ENCODE measurements at places on chromosomes 1 and 21.

DNA sequence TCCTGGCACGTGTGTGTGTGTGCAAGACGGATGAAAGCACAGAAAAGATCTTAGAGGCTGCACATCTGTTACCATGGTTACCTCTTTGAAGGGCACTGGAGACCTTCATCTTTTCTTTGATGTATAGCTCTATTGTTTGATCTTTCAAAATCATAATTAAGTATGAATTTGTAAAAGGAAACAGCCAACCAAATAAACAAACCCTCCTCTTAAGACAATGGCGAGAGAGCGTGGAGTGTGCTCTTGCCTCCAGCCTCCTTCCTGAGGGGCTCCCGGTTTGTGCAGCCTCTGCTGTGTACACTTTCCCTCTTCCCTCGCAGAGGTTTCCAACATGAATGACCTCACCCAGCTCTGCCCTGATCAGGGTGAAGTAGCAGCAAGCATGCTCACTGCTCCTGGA, 27.9 kb downstream of the CACNA1S start:
- DNase-seq: no peak

DNA sequence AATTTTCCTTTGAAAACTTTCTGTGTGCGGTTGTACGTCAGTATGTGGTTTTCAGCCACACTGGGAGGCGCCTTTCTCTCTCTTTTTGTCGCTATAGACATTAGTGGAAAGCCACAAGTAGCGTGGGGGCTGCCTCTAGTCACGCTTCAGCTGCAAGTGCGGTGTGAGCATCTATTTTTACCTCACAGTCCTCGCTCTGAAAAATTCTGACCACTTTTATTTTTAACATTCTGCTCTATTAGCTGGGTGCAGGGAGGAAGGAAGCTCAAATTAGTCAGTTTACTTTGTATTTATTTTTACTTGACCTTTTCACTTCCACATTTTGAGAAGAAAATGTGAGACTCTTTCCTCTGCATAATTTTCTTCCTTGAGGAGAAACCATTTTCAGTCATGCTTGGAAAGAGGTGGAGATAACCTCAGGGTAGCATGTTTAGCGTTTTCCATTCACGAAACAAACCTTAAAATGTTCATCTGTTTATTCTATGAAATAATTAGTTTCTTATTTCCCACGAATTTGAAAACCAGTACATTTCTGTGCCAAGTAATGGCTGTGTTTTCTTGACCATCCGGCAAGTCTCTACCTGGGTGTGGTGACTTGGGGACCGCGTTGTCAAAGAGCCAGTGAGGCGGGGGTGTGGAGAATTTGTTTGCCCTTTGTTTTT, 35.6 kb downstream of the ADARB1 start:
- no peak for DNase-seq

- DNase-seq: no peak
Measured at GRCh38 chr21:43782431-43783097, 6.5 kb upstream of the CSTB start.

DNA sequence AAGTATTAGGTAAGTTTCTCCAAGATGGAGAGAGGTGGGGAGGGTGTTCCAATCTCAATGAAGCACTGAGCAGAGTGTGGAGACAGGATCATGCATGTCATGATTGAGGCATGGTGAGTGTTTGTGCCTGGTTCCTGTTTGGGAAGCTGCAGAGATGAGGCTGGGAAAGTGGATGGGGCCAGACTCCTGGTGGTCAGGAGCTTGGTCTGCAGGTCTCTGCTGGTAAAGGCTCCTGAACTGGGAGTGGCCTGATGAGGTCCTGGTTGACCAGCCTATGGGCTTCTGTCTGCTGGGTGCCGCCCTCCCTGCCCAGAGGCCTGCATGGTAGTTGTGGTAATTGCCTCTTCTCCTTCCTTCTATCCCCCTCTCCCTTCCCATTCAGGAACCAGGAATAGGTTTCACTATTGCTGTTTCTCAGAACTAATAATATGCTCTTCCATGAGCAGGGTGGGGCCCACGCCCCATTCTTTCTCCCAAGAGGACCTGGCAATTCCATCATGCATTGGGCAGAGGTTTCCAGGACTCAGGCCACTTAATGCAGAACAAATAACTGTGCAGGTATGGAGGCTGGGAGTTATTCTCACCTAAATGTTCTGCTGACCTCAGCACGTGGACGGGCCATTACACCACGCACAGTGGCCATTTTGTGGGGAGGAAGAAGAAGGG, 24.5 kb downstream of the PROK1 start:
- DNase-seq: no peak

GRCh38 chr1:244802041-244802440, 33.4 kb upstream of the COX20 start:
- no peak for DNase-seq

DNA sequence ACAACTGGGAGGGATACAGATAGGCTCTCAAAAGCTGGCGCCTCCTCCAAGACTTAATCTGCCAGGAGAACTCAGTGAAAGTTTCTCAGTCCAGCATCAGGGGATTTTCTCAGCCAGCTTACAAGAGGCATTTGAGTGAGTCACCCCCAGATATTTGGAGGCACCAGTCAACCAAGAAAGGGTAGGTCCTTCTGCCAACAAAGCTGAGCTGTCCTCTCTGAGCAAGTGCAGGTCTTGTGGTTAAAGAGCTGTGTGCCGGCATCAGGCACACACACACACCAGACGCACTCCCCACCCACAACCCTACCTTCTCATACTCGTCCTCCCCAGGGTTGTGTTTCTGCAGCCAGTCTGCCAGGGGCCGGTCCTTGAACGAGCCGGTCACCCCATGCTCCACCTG, 27.0 kb upstream of the PPP1R15B start:
- DNase-seq: peak; percentile 93

DNA sequence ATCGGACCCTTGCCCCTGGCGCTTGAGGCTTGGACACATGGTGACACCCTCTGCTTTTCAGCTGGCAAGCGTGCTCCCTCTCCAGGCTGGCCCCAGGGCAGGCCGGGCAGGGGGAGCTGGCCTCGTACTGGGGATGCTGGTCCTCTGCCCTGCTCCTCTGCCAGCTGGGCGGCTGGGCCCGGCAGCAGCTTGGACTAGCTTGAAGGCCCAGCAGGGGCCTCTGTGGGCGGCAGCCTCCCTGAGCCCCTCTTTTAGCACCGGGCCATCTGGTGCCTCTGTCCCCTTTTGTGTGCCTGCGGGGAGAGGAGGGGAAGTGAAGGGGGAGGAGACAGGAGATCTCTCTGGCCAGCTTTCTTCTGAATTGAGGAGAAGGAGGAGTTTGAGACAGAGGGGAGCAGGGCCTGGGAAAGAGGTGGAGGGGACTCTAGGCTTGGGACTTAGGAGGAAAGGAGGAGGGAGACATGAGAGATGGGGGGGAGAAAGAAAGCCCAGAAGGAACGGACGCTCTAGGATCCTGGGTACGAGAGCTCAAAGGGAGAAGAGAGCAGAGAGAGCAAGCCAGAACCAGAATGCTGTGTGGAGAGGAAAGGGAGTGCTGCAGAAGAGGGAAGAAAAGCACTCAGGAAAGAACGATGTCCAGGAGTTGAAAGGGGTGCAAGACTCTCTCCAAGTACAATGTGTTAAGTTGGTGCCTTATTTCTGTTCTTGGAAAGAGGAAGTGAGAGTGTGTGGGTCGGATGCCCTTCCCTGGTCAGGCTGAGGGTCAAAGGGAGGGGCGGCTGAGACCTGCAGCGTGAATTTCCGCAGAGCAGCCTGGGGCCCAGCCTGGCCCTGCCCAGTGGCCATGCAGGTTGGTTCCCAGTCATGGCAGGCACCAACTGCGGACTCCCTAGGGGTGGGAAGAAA, 40.3 kb downstream of the IER5 start:
- DNase-seq: no peak

DNA sequence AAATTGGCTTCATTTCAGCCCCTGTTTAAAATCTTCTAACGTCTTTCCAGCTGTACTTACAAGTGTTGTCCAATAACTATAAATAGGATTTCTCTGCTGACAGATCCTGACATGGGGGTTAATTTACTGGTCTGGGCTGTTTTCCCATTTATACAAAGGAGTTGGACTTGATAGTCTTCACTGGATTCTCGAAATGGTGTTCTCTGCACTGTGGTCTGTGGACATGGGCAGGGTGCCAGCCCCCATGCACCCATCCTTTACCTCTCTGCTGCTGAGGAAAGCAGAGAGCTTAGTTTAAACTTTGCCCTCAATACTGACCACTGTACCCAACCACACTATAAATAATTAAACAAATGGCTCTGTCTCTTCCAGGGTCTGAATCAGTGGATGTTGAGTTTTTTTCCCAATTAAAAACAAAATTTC, 5.2 kb downstream of the DIO1 start:
- DNase-seq: no peak

DNA sequence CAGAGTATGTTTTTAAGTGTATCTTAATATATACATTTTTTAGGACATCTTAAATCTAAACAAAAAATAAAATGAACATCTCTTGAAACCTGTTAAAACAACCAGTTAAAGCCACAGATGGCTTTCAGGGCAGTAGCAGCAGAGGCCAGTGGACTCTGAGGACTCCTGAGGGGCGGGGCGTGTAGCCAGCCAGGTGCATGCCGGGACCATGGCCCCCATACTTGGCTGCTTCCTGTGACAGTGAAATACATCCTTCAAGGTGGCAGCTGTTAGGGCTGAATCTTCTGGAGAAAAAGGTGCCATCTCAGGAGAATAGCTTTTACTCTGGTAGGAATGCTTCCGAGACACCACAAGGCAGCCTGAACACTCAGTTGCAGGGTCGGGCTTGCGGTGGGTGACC, 9.6 kb downstream of the RHOU start:
- DNase-seq: no peak

- no peak for DNase-seq
Measured at GRCh38 chr1:96752394-96752793, 30.8 kb downstream of the PTBP2 start.

GRCh38 chr1:38084113-38084512, 37.5 kb upstream of the POU3F1 start:
- no peak for DNase-seq

GRCh38 chr21:28761674-28762356, 230.9 kb downstream of the LTN1 start:
- DNase-seq: no peak

DNA sequence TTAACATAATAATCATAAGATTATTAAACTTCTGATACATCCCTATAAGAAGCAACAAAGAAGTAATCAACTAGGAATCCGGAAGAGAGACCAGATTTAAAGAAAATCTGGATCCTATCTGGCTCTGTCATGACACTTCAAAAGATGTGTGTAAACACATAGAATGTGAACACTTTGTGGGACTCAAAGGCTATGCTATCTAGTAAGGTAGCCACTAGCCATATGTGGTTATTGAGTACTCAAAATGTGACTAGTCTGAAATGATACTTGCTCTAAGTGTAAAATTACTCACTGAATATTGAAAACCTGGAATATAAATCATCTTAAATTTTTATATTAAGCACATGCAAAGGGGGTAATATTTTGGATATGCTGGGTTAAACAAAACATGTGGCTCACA, 8.7 kb downstream of the FUBP1 start:
- no peak for DNase-seq

DNA sequence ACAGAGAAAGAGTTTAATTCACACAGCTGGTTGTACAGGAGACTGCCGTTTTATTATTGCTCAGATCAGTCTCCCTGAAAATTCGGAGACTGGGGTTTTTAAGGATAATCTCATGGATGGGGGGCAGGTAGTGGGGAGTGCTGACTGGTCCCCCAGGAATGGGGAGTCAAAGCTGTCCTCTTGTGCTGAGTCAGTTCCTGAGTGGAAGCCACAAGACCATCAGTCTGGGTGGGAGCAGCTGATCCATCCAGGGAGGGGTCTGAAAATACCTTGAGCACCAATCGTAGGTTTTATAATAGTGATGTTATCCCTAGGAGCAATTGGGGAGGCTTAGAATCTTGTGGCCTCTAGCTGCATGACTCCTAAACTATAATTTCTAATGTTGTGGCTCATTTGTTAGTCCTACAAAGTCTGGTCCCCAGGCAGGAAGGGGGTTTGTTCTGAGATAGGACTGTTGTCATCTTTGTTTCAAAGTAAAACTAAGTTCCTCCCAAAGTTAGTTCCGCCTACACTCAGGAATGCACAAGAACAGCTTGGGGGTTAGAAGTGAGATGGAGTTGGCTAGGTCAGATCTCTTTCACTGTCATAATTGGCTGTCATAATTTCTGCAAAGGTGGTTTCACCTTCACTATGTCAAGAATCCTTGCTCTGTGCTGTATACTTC, 50.3 kb downstream of the TRAF5 start:
- DNase-seq: no peak

DNA sequence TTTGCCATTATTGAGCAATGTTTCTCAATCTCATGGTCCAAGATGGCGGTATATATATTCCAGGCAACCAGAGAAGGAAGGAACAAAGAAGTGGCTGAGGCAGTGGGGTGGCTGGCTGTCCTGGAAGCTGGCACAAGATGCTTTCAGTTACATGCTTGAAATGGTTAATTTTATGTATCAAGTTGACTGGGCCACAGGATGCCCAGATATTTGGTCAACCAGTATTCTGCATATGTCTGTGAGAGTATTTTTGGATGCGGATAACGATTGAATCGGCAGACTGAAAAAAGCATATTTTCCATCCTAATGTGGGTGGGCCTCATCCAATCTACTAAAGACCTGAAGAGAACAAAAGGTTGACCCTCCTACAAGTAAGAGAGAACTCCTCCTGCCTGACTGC, 55.2 kb downstream of the MAP3K7CL start:
- DNase-seq: no peak

DNA sequence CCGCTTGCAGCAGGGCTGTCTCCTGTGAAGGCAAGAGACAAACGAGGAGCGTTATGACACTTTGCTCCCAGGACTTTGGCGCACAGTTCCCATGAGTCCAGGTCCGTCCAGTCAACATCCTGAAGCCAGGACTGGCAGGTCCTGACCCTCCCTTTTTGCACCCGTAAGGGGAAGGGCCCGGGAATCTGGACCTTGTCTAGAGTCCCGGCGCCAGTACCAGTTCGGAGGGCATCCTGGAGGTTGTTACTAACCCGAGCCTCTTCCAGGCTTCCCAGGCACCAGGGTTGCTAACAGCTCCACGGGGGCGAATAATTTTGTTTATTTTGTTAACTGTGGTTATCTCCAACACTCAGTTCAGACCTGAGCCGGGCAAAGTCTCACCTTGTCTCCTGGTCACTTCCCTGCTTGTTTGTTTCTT, 682 bp upstream of the RWDD3 start:
- peak; percentile 16 for DNase-seq

- DNase-seq: no peak
Measured at GRCh38 chr1:162722036-162722435, 68.5 kb upstream of the HSD17B7 start.

GRCh38 chr1:57772580-57773195, 348.8 kb upstream of the DAB1 start:
- no peak for DNase-seq

GRCh38 chr1:109534307-109534858, 5.3 kb upstream of the GPR61 start:
- no peak for DNase-seq

DNA sequence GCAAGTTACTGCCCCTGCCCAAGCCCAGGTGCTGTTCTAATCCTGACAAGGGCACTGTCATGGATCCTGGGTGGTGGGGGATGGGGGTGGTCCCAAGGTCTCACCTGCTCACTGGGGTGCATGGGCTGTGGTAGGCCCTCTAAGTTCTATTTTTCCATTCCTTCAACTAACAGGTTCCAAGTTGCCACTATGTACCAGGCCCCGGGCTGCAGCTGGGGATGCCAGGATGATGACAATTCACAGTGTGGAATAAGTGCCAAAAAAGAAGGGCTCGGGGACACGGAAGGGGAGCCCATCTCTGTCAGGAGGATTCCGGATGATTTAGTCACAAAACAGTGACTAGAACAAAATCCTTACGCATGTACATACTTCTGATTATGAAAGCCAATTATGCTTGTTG, 76.0 kb downstream of the STUM start:
- DNase-seq: peak; percentile 76

- DNase-seq: no peak
Measured at GRCh38 chr1:24481101-24481500, 21.5 kb upstream of the RCAN3 start.

Measured in HS-5 (cell line).